GM12878 (cell line): ENCODE measurements at places on chromosomes 7 and 10.

DNA sequence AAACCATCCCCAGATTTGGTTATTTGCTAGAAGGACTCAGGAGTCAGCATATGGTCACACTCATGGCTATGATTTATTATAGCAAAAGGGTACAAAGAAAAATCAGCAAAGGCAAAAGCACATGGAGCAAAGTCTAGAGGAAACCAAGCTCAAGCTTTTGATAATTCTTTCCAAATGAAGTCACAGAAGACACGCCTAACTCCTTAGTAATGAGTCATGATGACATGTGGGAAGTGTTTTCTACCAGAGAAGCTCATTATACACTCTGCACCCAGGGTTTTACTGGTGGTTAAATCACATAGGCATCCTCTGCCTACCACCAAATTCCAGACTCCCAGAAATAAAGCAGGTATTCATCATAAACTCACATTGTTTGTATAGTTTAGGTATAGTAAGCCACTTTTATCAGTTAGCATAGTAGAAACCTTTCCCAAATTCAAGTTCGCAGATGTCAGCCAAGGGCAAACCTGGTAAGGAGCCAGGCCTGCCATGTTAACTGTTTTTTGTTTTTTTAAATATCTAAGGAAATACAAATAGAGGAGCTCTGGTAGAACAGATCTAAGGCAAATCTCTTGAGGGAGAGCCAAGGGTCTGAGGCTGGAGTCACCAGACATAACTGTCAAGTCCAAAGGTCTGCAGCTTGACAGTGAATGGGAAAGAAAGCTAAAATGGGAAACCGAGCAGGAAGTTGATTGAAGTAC, 15.4 kb upstream of the HIBADH start:
- DNase-seq = no peak

DNA sequence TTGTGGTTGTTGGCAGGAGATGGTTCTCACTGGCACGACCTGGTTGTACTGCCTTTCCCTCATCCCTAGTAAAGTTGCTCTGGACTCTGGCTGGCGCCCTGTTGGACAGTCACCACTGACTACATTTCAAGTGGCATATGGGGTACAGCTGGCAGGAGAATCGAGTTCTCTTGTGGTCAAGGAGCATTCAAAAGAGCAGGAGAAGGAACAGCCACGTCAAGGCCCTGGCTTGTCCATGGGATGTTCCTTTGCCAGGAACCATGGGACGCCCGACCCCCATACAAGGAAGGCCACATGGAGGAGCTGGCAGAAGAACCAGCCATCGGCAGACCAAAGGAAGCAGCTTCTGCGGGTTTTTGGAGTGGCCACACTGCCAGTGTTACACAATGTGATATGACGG, 87.0 kb upstream of the SLC25A13 start:
- no peak for DNase-seq

DNA sequence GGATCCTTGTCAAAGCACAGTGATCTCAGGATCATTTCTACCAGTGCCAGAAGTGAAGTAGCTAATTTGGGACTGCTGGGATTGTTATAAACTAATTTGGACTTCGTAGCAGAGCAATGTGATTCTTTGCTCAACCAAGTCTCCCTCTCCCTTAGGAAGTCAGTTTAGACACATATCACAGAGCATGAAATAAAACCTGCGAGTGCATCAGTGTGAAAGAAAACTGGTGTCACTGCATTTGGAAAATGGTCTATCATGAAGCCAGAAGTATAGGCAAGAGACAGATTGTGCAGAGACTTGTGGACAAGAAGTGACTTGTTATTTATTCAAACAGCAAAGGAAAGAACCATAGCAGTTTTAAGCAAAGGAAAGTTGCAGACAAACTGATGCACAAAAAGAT, 560.5 kb upstream of the NRG3 start:
- no peak for DNase-seq

DNA sequence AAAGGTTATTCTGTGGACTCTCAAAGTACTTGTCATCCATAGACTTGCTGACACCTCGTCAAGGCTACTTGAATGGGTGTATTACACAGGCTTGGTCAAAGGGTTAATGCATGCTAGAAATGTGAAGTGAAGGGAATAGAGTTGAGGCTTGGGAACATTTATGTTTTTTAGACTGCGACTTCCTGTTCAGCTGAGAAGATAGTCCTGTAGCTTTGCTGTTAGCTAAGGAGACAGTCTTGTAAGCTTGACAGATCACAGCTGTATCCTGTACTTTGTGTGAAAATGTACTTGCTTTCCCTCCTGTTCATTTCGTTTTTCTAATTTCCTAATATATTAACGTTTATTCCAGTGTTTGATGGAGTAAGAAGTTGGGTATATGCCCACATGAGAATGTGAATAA, 52.1 kb downstream of the ADD3 start:
- no peak for DNase-seq

DNA sequence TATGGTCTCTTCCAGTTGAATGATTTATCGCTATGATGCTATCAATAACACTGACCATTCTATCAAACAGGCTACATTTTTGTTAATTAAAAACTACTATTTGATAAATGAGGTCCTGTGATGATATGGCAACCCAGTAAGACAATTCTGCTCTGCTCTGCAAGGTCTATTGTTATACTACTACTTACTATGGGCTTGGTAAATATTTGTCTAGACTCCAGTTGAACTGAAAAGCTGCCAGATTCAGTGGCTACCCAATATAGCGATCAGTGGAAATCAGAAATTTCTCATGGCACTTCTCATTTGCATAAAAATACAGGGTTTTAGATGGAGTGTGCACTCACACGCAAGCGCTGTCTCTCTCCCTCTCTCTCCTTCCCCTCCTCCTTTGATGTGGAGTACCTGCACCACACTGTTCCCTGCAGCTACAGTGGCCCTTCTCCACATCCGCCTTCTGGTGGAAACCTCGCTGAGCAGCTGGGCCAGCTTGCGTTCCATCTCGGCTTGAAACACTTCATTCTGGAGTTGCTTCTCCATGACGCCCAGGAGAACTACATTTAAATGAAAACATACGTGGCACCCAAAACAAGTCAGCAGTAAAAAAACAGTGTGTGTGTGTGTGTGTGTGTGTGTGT, 77.9 kb downstream of the KIAA1549 start:
- DNase-seq = no peak

DNA sequence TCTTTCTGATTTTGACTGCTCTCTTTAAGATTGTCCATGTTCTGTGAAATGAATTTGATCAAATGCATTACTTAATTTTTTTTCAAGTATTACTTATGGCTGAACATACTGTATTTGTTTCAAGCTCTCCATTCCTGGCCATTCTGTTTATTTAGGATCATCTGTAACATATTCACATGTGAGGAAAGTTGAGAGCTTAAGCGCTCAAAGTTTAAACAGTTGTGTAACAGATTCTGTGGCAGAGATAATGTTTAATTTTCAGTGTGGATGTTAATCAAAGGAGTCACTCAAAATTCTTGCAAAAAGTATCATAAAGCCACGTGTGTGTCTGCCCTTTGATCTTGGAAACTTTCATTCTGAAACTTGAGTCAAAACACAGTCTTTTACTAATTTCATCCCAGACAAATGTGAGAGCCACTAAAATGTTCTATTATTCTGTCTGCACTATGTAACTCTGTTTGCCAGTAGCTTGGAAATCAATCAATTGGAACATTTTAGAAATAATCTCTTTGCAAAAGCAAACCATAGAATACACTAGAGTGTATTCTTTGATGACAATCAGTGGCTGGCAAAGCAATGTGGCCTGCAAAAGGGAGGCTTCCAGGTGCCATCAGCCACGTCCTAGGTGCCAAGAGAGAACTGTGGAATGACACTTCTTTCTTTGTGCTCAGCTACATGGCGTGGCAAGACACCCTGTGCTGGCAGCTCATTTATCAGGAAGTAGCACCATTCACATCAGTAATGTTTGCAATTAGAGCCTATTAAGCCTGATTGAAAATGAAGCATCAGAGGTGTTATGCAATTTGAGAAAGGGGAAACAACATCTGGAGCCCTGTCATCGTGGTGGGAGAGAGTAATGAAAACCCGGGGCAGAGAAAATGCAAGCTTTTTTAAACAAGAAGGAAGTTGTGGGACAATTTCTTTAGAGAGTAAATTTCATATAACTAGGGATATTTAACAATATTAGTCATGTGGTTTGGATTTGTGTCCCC, 40.9 kb downstream of the ARL5B start:
- DNase-seq = no peak

DNA sequence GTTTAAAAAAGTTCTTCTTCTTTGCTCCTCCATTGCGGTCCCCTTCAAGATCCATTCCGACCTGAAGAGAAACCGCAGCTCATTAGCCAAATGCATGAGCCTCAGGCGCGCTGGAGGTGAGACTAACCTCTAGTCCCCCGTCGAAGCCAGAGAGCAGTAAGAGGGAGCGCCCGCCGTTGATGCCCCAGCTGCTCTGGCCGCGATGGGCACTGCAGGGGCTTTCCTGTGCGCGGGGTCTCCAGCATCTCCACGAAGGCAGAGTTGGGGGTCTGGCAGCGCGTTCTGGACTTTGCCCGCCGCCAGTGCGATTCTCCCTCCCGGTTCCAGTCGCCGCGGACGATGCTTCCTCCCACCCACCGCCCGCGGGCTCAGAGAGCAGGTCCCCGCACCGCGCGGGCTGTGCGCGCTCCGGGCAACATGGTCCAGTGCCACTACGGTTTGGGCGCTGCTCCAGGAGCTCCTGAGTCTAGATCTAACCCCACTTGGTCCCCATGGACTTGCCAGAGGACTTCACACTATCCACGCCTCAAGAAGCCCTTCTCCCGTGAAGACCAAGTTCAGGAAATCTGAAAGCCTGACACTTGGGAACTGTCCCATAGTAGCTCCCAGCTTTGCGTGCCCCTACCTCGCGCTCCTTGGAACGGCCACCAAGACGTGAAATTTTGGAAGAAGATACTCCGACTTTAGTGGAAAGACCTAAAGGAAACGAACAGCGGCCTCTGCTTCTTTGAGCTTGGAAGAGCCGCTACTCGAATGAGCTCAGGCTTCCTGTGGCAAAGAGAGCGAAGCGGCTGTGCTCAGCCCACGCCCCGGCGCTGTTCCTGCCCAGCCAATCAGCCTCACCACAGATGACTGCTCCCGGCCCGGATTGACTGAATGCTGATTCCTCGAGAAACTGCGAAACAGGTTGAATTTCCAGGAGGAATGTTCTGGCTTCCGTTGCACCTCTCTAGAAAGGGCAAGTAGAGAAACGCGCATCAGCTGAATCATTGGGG, at the start of gene ABCB1:
Gene ABCB1, minus strand, starts transcription at position 755 of the 995 bp plus-strand sequence. Its CDS starts 700 bp downstream, at position 55.
- DNase-seq = no peak
